ENCODE measurements at places on chromosomes 5 and 9. TPM values are rescaled to one million over a fixed set of nuclear protein-coding genes. Genes with fewer than 3 reads are reported as not detected.

The CPEB4 gene
- total RNA-seq = 73.0 TPM

The ZNF366 gene
- 8.1 TPM for total RNA-seq

The SIT1 gene
- total RNA-seq = 3.1 TPM

DNA sequence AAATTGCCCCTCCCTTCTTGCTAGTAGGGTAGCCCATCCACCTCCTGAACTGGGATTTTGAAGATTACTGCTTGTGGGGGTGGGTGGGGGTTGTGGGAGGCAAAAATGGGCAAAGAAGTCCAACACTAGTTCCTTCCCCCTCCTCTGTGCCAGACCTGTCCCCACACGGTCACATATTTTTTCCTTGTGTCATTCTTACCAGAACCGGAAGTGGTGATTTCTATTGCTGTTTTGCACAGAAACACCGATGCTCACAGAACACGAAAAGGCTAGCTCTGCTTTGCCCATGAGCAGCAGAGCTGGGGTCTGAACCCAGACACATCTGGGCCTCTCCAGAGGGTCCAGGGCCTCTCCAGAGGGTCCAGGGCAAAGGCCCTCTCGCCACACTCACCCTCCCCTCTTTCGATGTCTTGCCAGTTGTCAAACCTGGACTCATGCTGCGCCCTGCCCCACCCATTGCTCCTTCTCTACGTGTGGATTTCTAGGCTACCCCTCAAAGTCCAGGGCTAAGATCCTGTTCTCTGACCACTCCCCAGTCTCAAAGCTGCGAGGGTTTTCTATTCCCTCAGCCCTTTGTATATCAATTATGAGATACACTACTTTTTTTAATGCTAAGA lies 264.4 kb upstream of the MSX2 start:
- no peak for DNase-seq

- DNase-seq = no peak
Measured at GRCh38 chr5:124683917-124684555, 62.4 kb downstream of the ZNF608 start.

DNA sequence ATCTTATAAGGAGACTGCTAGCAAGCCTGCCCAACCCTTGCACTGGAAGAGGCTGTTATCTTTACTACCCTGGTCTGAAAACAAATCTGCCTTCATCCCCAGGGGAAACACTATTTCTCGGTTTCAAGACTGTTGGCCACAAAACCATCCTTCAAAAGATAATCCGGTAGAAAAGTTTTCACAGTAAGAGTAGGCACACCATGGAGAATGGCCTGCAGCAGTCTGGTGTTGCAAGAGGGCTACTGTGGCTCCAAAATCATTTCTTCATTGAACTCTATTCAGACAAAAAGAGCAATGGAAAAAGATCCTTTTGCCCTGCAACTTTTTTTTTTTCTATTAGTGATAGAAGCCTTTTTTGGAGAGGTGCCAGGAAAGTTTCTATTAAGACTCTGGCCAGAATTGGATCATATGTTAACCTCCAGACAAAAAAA lies 163.9 kb downstream of the ARHGEF28 start:
- peak; percentile 41 for DNase-seq

GRCh38 chr5:60207040-60207439 lies 313.5 kb upstream of the PDE4D start:
- DNase-seq = no peak

Measured in kidney (tissue), 22 donors.